ENCODE measurements at places on chromosomes 6 and 20.

GRCh38 chr6:90154755-90155470, 141.7 kb downstream of the BACH2 start:
- no peak for DNase-seq

GRCh38 chr6:21587961-21588480, 5.5 kb upstream of the SOX4 start:
- no peak for DNase-seq

DNA sequence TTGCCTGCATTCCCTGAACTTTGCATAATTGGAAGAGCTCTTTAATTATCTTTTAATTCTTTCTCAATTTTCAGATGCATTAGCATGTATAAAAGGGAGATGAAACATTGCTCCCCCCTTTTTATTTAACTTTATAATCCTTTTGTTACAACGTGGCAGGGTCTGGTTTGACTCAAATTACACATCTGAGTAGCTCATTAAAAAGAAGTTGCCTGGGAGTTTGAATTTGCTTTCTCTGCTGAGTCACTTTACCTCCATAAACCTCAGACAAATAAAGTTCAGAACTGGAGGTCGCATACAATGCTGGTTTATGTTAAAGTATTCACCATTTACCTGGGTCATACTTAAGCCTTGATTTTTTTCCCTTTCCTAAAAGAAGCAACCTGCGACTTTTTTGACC, 495.2 kb downstream of the PREX1 start:
- no peak for DNase-seq

DNA sequence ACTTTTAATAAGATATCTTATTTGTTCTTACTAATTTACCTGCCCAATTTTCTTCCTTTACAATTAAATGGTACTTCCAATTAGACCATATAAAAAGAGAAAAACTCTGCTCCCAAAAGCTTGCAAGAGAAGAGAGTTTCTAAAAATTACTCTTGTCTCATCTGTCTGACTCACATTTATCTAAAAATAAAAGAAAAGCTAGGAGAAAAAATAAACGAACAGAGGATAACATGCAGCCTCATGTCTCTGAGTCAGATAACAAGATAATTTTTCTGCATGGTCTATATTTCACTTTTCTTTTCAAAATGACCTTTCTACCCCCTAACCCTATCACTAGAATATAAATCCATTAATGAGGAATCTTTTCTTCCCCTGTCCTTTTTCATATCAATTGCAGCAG, 127.2 kb upstream of the TCF21 start:
- no peak for DNase-seq

DNA sequence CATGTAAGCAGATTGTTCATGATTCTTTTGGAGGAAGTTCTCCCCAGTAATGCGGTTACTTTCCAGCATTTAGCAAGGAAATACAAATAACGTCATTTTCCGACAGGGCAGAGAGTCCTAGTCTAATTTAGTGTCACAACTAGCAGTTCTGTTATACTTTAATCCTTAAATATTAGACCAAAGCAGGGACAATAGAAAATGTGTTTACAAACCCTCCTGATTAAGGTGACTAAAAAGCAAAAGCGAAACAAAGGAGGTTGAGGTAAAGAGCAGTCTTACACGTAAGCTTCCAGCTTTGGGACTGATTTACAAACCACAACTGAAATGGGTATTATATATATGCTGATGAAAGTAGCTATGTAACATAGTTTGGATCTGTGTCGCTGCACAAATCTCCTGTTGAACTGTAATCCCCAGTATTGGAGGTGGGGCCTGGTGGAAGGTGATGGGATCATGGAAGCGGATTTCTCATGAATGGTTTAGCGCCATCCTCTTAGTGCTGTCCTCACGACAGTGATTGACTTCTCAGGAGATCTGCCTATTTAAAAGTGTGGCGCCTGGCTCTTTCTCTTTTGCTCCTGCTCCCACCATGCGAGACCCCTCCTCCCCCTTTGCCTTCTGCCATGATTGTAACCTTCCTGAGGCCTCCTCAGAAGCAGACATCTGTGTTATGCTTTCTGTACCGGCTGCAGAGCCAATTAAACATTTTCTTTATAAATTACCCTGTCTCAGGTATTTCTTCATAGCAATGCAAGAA, 81.9 kb downstream of the PLCB1 start:
- no peak for DNase-seq

DNA sequence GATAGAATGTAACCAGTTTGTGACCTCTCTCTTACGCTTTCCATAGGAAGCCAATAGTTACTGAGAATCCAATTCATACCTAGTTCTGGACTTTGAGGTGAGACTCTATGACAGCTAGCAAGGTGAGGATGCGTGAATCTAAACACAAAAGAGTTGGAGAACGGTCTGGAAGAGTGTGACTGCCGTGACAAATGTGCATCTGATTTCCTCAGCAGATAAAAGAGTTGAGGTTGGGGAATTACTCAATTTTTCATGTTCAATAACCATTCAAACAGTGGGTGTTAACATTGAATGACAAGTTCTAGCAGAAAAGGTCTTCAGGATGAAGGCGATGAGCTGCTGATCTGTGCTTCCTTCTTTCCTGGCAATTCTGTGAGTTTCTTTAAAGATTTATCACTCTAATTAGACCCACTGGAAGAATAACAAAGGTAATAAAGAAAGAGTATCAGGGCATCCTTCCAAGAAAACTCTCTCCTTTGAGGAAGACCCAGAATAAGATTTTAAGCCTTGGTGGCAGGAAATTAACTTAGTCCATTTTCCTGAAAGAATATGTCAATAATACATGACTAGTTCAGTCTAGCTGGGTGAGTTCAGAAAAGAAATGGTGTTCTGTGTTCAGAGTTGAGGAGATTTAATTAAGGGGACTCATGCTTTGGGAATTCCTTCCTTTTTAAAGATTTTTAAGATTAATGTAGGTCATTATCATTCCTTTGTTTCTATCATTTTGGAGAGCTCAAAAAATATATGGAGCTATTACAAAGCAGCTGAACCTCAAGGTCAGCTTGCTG, 24.5 kb downstream of the KIF3B start:
- DNase-seq, result no peak

DNA sequence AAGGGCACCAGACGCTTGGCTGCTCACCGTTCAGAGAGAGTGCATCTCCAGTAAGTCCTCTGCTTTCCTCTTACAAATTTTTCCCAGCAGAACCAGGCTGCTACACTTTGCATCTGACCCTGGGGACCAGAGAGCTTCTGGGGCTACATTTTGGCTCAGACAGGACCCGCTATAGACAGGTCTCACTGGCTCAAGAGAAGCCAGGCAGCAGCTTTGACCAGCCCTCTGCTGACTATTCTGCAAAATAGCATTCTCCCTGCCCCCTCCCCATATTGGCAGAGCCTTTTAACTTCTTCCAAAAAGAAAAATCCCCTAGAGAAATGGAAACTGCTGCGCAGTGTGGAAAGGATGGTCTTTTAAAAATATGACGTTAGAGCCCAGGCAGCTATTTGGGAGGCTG, 37.2 kb downstream of the CPXM1 start:
- DNase-seq, result no peak

DNA sequence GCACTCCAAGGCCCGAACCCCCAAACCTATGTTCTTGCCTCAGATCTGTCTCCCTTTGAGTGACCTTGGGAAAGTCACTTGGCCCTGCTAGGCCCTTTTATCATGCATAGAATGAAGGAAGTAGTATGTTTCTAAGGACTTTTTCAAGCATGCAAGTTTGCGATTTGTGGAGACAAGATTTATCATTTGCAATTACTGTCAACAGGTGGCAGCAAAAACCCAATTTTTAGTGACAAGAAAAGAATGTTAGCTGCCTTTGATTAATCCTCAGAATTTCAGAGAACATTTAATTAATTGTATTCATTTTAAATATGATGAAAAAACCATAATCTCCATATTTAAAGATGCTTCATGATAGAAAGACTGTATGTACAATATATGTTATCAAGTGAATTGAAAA, 28.3 kb upstream of the PREP start:
- no peak for DNase-seq

DNA sequence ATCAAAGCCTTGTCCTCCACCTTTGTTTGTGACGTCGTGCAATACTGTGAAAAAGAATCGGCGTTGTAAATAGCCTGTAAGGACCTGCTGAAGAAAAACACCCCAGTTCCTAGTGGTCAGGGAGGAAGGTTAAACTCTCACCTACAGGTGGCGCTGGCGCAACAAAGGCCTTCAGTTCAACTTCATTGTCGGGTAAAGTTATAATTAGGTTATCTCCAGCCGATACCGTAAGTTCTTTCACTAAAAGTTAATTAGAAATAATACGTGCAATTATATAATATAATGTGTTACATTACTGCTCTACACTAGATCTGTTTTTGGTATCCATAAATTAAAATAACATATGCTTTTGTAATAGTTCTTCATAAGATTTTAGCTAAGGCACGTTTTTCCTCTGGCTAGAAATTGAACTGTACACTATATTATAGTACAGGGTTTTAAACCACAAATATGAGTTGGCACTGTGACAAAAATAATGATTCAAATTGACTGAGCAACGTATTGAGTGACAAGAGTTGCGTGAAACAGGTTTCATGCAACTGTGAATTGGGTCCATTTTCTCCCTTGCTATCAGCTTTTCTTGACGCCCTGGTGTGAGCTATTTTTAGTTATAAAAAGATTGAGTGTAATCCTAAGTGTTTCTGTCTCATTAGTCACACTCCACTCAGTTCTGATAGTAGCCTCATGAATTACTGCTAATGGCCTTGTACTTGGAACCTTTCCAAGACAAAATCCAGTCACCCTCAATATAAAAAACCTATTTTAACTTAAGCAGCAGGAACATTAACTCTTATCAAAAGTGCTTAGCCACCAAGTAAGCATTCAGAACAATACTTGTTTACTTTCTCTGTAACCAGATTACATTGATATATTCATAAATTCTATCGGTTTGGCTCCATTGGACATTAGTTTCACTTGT, 62.3 kb downstream of the KIAA0319 start:
- peak; percentile 50 for DNase-seq

DNA sequence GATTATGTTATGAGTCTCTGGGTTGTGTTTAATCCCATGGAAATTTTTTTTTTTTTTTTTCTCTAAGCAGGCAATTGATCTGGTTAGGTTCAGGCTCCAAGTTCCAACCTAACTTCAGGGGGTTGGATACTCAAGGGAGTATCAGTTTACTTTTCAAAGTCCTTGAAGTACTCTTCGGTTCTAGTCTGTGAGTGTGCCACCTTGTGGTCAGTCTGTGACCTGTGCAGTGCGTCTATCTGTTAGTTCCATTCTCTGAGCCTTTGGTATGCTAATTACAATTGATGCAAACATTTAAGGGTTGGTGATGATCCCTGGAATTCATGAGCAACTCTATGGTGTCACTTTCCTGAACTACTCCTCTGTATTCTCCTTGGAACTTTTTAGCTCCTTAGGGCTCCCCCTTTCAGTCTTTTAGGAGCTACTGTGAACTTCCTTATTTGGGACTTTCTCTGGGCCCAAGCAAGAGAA, 342.0 kb downstream of the SOX4 start:
- no peak for DNase-seq

- DNase-seq, result no peak
These were observed 9.8 kb downstream of the SYCP2L start for GRCh38 chr6:10896691-10897090.

DNA sequence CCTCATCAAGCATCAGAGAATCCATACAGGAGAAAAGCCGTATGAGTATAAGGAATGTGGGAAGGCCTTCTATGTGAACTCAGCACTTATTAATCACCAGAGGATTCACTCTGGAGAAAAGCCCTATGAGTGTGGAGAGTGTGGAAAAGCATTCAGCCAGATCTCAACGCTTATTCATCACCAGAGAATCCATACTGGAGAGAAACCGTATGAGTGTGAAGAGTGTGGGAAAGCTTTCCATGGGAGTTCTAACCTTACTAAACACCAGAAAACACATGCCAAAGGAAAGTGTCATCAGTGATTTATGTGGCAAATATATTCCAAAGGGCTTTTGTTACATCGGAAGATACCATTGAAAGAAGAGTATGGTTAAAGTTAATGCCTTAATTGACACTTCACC, 25.4 kb downstream of the ZKSCAN8 start:
- DNase-seq, result no peak

- no peak for DNase-seq
These were observed 29.1 kb downstream of the SLC13A3 start for GRCh38 chr20:46622165-46622564.

DNA sequence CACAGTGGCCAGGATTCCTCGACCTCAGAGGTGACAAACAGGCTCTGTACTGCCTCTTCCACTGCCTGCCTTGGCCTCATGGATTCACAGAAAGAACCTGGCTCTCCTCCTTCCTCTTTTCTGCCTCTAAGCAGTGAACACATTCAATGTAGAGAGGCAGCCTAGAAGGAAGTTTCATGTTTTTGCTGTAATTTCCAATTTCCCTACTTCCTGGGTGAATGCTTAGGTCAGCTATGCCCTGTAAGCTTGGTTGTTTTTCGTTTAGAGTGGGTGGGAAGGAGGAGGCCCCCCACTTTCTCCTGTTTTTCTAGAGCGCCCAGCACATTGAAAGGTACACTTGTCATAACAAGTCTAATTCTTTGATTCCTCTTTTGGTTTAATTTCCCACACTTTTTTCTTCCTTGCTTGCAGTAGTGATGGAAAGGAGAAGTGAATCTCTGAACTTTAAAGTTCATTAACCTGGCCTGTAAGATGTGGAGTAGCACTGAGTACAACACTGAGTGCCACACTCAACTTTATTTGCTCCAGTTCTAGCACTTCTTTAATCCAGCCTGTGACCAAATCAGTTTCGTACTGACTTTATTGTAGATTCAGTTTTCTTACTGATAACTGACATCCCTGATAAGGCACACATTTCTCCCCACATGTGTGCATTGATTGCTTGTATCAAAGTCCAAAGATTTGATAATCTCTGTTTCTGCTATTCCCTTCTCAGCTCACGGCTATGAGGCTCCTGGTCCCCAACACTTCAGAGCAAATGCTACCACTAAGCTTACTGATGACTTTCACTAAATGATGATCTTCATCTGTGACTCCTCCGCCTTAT, 100.0 kb upstream of the MAN1A1 start:
- no peak for DNase-seq

GRCh38 chr6:97689078-97689754, 406.2 kb upstream of the MMS22L start:
- no peak for DNase-seq

DNA sequence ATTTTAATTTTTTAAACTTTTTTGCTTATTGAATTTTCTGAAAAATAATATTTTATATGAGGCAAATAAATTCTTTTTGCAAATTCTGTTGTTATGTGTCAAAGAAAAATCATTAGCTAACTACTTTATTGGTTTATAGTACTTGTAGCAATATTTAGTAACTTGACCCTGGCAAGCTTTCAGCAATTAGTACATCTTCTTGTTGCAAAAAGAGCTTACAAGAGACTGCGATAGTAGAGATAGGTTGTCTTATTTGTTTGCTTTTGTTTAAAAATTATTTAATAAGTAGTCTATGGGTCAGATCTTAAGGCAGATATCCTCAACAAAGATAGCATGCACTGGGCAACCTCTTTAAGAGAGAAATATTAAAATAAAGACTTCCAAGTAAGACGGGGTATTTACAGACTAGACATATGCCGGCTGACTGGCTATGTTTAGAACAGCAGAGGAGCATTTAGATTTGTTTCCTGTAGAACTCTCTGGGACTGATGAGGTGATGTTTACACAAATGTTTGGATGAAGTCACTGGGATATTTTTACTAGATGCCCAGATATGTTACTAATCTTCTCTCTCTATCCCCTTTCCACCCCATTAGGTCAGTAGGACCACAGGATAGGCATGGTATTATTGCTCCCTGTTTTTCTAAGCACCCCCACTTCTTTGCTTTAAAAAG, 25.0 kb downstream of the VGLL2 start:
- no peak for DNase-seq

Measured in T follicular helper cell (primary cell).